Transverse colon (tissue), 4 donors: ENCODE measurements at places on chromosomes 3 and 15. TPM values are rescaled to one million over a fixed set of nuclear protein-coding genes. Genes with fewer than 3 reads are reported as not detected.
A peak's percentile ranks its signal among the peaks of the same experiment; 100 is the strongest.

Gene HYAL2
- total RNA-seq, result 51.1 TPM

Gene COX5A
- 437 TPM for total RNA-seq

DNA sequence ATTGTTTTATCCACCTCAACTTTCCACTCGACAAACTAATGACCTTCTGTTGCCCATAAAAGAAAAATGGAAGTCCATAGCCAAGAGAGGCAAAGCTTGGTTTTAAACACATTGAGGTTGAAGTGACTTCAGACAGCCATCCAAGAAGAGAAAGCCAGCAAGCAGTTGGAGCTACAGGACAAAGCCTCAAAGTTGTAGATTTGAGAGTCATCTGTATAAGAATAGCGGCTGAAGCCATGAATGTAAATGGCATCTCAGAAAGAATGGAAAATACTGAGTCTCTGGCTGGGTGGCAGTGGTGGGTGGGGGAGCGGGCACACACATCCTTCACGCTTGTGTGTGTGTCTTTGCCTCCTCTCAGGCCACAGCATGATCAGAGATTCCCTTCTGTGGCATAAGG is 124.1 kb upstream of the CHRM5 start:
- no peak for DNase-seq

Gene LRRC31
- 45.7 TPM for total RNA-seq

- peak; percentile 78 for DNase-seq
These were observed at the start of gene THSD4 for GRCh38 chr15:71114887-71115566. TSS of gene THSD4 (plus strand) at chr15:71115471.

Gene CCNB2
- 1.9 TPM for total RNA-seq

DNA sequence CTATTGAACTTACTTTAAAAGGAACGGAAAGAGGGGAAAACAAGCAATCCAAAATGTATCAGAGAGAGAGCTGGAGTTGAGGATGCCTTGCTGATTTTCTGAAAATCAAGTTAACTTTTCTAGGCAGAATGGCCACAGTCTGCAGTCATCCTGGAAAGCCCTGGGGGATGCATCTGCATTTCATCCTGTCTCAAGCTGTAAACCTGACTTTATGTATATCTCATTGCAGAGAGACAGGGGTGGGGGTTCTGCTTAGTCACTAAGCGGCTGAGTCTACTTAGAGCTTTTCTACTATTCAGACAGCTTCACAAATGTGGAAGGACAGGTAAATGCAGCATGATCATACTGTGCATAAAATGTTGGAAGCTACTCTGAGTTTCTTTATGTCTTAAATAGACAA is 41.4 kb downstream of the MRPS25 start:
- DNase-seq, result no peak

Gene C3orf22
- not detected for total RNA-seq

Gene SERPINI1
- total RNA-seq, result not detected

- no peak for DNase-seq
These were observed 33.6 kb downstream of the AKAP13 start for GRCh38 chr15:85414037-85414436.

DNA sequence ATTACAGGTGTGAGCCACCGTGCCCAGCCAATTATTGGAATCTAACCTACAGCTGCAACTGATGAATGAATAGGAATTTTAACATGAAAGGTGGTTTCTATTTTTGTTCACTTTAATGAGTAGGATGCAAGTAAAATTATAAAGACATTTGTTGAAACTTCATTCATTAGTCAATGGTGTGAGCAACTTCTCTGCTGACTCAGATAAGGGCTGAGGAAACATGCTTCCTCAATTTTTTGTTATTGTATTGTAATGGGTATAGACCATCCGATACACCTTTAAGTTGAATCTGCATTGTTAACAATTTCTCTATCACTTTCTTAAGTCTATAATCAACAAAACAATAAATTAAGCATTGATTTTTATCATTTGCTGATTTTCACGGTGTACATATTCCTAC is 127.8 kb downstream of the STAG1 start:
- no peak for DNase-seq

DNA sequence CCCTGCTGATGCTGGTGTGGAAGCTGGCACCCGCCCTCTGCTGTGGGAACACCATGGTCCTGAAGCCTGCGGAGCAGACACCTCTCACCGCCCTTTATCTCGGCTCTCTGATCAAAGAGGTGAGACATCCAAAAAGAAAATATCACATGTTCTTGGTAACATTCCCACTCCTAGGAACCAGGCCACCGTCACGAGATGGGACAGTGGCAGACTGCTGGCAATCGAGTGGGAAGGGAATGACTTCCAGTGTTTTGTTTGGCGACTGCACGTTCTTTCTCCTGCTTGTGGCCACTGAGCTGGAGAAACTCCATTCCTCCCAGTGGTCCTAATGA is 14.3 kb downstream of the ALDH1A3 start:
- no peak for DNase-seq

Gene GRAMD1C
- 2.6 TPM for total RNA-seq

GRCh38 chr3:61929617-61930016 is 368.2 kb downstream of the PTPRG start:
- DNase-seq, result no peak

Gene KCNH8
- total RNA-seq, result 1.1 TPM

- DNase-seq, result peak; percentile 44
These were observed 52.0 kb downstream of the LPP start for GRCh38 chr3:188205992-188206416.

Gene CPLX3
- total RNA-seq, result not detected

GRCh38 chr15:75069301-75069925 is 46.0 kb downstream of the PPCDC start:
- DNase-seq, result no peak

- DNase-seq, result no peak
These were observed 14.8 kb upstream of the TMPRSS7 start for GRCh38 chr3:112019716-112020115.

Gene ENTPD3
- 7.2 TPM for total RNA-seq

DNA sequence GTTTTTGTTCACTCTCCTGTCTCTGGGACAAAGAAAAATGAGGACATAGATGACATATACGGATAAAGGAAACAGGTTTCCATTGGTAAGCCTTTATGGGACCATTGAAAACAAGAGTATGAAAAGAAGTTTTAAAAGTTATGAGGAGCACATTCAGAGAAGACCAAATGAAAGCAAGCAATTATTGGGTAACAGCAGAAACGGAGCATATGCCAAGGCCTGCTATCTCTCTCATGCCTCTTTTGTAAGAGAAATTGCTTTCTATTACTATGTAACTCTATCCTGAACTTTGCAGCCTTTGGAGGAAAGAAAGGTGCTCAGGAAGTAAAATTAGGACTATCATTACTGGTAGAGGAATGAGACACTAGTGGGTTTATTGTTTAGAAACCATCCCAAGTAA is 14.9 kb upstream of the DPH6 start:
- no peak for DNase-seq

- DNase-seq, result no peak
These were observed 11.5 kb downstream of the ZIC4 start for GRCh38 chr3:147394884-147395225.

Gene TMCO5A
- not detected for total RNA-seq

Gene TRH
- total RNA-seq, result not detected

Gene SLC27A2
- 33.2 TPM for total RNA-seq

GRCh38 chr3:156093964-156094363 is 26.4 kb upstream of the KCNAB1 start:
- no peak for DNase-seq
